Heart left ventricle (tissue), 16 donors: ENCODE measurements at places on chromosomes 16 and 17. TPM values are rescaled to one million over a fixed set of nuclear protein-coding genes. Genes with fewer than 3 reads are reported as not detected.

The RASD1 gene
- total RNA-seq, result 19.7 TPM

The MYH3 gene
- 0.51 TPM for total RNA-seq

The PTX4 gene
- total RNA-seq, result not detected

The EVI2B gene
- total RNA-seq, result 3.7 TPM

The GUCY2D gene
- total RNA-seq, result not detected

The OR3A3 gene
- total RNA-seq, result not detected

The EXOC3L1 gene
- 6.8 TPM for total RNA-seq

The ATP1B2 gene
- total RNA-seq, result 3.6 TPM

The VAT1L gene
- 5.9 TPM for total RNA-seq

The TEPSIN gene
- 8.7 TPM for total RNA-seq

The HS3ST3B1 gene
- total RNA-seq, result 3.5 TPM

The CLEC19A gene
- total RNA-seq, result not detected

DNA sequence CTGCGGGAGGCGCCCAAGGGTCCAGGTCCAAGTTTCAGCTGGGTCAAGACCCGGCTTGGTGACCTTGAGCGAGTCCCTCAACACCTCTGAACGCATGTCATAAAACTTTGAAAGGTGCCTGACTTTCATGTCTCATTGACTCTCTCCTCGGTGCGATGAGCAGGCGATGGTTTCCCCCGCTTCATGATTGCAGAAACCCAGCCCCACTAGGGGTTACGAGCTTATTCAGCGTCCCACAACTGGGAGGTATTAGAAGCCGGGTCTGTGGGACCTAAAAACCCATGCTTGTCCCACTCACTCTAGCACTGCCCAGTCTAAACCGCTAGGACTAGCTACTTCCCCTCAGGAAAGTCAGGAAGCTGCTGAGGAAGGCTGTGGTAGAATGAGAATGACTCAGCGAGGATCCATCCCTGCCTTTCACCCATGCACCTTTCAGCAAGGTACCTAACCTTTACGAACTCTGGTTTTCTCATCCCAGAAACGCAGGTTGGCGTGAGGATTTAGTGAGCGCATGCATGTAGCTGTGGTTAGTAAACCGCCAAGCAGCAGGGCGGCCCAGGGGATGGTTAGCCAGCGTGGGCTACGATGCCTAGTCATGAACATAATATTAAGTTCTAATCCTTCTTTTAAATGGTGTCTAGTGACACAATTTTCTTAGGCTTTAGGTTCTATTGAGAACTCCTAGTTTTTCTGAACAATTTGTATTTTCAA lies 26.2 kb upstream of the RFFL start:
- DNase-seq, result no peak

DNA sequence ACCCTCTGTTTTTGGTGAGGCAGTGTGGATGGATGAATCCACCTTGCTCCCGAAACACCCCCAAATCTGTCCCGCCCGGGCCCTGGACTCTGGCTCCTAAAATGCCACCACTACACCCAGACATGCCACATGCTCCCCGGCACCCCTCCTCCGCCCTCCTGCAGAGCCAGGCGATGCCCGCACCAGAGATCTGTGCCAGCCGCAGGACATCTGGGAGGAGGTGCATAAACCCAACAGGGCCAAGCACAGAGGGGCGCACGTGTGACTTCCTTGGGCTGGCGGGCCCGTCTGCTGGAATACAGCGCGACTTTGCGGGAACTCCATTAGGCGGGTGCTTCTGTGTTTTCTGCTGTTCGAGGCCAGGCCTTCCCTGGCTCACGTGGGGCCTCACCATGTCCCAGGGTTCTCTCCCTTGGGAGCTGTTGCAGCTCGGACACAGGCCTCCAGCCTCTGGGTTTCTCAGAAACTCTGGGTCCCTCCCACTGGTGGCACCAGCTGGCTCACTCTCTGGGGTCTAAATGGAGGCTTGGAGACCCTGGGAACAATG lies 14.1 kb upstream of the ACSF3 start:
- DNase-seq, result no peak

GRCh38 chr16:79806757-79807156 lies 206.2 kb upstream of the MAF start:
- no peak for DNase-seq

DNA sequence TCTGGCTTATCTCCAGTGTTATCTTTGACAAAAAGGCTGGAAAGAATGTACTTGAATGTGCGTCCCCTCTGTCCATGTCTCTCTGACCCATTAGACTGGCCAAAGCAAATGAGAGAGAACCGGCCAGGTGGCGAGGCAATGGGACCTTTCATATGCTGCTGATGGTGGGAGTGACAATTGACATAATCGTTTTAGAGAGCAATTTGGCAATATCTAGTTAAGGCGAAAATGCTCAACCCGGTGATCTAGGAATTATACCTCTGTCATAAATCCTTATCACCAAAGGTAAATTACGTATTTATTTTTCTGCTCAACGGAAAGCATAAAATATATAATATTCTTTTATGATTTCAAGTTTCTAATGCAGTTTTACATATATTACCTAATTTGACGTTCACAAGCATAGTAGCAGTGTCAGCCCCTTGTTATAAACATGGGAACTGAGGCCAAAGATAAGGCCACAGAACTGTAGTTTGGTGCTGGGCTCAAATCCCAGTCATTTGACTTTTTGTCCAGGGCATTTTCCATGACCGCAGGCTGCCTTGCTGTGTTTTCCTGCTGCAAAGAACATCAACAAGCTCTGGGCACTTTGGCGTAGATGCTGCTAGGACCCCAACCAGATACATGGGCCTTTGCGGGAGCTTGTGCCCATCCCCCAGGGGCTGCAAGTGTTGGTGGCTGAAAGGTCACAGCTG lies 14.7 kb upstream of the SDK2 start:
- no peak for DNase-seq

GRCh38 chr16:77373726-77374125 lies 61.1 kb downstream of the ADAMTS18 start:
- no peak for DNase-seq

GRCh38 chr16:569445-570254 lies at the start of gene PIGQ:
Gene PIGQ, plus strand, starts transcription at chr16:569968. Its CDS starts 4,107 bp downstream, at chr16:574075.
- DNase-seq, result peak; percentile 78

GRCh38 chr17:27817731-27818130 lies 17.4 kb upstream of the NOS2 start:
- no peak for DNase-seq

GRCh38 chr17:8441690-8442089 lies 6.0 kb downstream of the NDEL1 start:
- no peak for DNase-seq

DNA sequence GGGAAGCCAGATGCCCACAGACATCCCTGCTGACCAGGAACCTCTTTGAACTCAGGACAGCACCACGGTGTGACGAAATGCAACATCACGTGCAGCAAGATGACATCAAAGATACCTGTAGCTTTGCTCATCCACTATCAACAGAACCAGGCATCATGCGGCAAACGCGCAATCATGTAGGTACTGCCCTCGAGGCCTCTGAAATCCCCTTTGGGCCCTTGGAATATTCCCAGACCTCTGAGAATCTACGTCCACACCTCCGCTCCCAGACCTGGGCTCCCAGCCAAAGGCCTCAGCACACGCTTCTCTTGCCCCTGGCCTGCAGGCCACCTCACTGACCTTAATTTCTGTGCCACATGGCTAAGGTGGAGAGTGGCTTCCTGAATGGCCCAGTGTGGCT lies 7.3 kb downstream of the CX3CL1 start:
- DNase-seq, result no peak

- DNase-seq, result no peak
Measured at GRCh38 chr17:74008196-74008595, 195.3 kb upstream of the RPL38 start.

DNA sequence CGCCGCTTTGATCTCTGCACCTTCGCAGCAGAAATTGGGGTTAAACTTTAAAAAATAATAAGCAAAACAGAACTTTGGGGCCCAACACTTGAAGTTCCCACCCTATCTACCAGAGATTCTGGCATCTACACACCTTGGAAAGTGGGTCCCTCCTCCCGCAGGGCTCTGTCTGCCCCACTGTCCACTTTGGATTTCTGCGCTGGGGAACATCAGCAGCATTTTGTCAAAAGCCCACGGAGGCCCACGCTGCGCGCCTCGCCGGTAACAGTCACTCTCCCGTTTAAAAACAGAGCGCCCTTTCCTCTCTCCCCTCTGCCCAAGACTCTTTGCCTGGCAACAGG lies 725 bp upstream of the WNT9B start:
- DNase-seq, result no peak

- no peak for DNase-seq
Measured at GRCh38 chr16:85965125-85965524, 66.2 kb downstream of the IRF8 start.

DNA sequence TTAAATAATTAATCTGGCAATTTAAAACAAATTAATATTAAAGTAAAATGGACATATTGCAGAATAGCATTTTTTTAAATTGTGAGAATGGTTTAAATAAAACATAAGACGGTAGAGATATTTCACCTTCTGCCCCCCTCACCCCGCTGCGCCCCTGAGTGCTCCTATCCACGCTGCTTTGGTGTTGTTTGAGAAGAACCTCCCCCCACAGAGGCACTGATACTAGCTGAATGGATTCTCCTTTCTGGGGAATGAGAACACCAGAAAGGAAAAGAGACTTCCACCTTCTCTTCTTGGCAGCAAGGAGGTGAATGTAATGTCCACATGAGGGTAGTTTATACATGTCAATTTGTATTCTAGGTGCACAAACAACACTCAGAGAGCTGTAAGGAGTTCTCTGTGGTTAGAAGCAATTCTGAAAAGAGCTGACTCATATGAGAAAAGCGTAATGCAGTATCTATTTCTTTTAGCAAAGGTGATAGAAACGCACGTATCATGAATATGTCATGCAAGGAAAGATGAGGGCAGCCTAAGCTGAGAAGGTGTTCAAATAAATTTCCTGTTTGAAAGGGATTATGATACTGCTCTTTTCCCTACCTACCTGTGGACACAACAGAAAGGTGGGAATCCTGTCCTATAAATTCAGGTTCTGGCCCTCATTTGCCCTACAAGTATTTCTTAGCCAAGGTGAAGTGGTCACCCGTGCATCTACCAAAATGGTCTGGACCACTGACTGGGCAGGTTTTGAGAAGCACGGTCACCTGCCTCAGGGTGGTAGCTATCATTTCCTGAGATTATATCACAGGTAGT lies 126.9 kb downstream of the PARN start:
- DNase-seq, result no peak

GRCh38 chr17:17385491-17385890 lies 82.3 kb downstream of the NT5M start:
- peak; percentile 60 for DNase-seq

GRCh38 chr16:66255647-66256046 lies 110.8 kb upstream of the CDH5 start:
- DNase-seq, result no peak

DNA sequence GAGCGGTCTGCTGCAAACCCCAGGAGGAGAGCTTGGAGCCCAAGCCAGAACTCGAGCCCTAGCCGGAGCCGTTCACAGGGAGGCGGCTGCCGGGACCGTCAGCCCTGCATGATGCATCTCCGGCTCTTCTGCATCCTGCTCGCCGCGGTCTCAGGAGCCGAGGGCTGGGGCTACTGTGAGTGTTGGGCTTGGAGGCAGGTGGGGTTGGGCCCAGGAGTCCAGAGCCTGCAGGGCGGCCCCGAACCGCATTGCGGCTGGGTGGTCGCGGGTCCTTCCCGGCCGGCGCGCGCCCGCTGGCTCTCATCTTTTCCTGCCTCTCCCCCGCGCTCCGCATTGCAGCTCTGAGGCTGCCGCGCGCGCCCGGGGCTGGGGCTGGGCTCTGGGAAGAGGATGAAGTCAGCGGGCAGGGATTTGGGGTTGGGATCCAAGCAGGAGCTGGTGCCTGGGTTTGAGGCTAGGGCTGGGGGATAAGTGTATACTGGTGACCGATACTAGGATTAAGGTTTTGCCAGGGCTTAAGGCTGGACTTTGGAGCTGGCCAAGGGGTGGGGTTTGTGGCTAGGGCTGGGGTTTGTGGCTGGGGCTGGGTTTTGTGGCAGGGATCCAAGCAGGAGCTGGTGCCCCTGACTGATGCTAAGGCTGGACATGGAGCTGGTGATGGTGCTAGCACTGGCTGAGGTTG lies 532 bp downstream of the CNTNAP1 start:
- DNase-seq, result peak; percentile 50

GRCh38 chr17:44541884-44542581 lies 15.3 kb upstream of the FZD2 start:
- no peak for DNase-seq
